ENCODE measurements at places on chromosomes 11 and 22. TPM values are rescaled to one million over a fixed set of nuclear protein-coding genes. Genes with fewer than 3 reads are reported as not detected.

DNA sequence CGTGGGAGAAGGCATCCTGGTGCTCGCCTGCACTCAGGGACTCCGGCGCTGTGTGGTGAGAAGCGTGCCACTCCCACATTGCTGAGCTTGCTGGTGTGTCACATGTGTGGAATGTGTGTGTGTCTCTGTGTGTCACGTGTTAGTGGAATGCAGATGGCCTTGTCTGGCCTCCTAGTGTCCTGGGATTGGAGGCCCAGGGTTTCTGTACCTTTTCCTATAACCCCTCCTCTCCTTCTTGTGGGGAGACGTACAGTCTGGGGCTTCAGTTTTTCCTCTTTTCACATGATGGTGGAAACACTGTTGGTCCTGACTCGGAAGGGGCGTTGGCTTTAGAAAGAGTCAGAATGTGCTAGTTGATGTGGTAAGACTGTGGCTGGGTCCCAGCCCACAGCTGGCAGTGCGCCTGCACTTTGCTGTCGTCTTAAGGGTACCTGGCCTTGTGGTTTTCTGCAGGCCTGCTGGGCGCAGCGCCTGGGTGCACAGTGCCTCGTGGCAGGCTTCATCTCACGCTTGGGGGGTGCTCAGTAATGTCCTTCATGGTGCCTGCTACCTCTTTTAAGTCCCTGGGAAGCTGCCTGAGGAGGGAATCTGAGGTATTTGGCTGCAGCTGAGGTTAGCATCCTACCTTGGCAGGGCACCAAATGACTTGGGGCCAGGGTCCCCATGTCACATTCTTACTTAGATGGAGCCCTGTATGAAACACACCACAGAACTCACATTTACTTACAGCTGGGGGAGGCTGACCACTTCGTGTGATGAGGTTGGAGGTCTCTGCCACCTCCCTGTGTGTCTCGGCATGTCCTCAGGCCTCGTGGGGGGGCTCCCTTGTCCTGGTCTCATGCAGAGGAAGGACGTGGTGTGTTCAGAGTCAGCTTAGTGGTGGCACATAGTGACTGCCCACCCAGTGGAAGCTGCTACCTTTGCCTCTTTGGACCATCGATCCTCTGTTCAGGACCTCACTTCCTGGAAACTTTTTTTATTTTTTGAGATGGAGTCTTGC is 61.9 kb downstream of the MED15 start:
- no peaks in the 10 kb centered on the region for H3K4me1 ChIP-seq
- no peak overlapping the region for H3K4me3 ChIP-seq
- no peak overlapping the region for H3K27ac ChIP-seq
- no peak for DNase-seq
- H3K36me3 ChIP-seq: peaks cover 40% of the 10 kb centered on the region

- H3K4me1 ChIP-seq: no peaks in the 10 kb centered on the region
- H3K36me3 ChIP-seq: no peaks in the 10 kb centered on the region
- H3K27ac ChIP-seq: no peak overlapping the region
- H3K4me3 ChIP-seq: no peak overlapping the region
- H3K27me3 ChIP-seq: no peaks in the 10 kb centered on the region
- no peak for DNase-seq
Observed at GRCh38 chr11:97136067-97136466, 746.3 kb downstream of the JRKL start.

- no peak for DNase-seq
- H3K27me3 ChIP-seq: no peaks in the 10 kb centered on the region
- no peak overlapping the region for H3K27ac ChIP-seq
- H3K36me3 ChIP-seq: no peaks in the 10 kb centered on the region
- no peak overlapping the region for H3K4me3 ChIP-seq
- no peaks in the 10 kb centered on the region for H3K4me1 ChIP-seq
Observed at GRCh38 chr11:115198321-115198741, 305.9 kb downstream of the CADM1 start.

Gene BCO2
- polyA plus RNA-seq: 0.58 TPM

Gene PRAME
- polyA plus RNA-seq: 0.03 TPM

Gene SEC14L6
- 0.04 TPM for polyA plus RNA-seq

All from endothelial cell of umbilical vein (primary cell).